ENCODE measurements at places on chromosomes 3 and 15.

- DNase-seq = no peak
Observed at GRCh38 chr3:12299026-12299425, 10.2 kb downstream of the PPARG start.

GRCh38 chr15:70151462-70151861 is 53.7 kb upstream of the TLE3 start:
- DNase-seq = no peak

DNA sequence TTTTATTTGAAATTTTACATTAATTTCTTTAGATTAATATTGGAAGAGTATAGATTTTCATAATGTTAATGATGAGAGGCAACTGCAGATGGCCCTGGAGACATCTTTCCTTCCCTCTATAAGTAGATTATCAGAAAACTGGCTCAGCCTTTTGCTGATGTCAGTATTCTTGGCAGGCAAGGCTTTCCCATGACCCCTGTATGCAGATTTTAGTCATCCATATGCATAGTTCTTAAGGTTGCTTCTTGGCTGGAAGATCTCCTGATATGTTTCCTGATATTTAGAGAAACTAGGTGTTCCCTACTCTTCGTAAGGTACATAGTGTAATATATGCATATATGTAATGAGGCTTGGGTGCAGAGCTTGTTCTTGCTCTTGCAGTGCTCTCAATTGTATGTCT is 911.4 kb downstream of the EPHA3 start:
- DNase-seq = no peak

DNA sequence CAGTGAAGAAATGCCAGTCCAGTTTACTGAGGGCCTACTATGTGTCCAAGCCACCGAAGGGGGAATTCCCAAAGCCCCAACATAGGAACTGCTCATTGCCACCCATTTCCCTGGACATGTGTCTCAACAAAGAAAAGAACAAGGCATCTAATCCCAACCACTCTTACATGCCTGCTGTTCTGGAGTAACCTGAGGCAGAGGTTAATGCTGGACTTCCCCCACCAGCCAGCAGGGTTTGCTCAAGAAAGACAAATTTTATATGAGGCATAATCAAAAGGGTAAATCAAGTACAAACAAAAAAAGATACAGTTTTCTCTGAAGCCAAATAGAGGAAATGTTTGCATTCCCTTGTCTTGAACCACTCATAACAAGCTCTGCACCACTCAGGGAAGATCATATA is 4.1 kb downstream of the ADCY5 start:
- DNase-seq = no peak

- no peak for DNase-seq
Observed at GRCh38 chr3:117144853-117145252, 435.3 kb downstream of the TUSC7 start.

- DNase-seq = no peak
Observed at GRCh38 chr3:188756241-188756640, 415.5 kb upstream of the TPRG1 start.

GRCh38 chr3:177561365-177561764 is 364.1 kb upstream of the TBL1XR1 start:
- DNase-seq = no peak

DNA sequence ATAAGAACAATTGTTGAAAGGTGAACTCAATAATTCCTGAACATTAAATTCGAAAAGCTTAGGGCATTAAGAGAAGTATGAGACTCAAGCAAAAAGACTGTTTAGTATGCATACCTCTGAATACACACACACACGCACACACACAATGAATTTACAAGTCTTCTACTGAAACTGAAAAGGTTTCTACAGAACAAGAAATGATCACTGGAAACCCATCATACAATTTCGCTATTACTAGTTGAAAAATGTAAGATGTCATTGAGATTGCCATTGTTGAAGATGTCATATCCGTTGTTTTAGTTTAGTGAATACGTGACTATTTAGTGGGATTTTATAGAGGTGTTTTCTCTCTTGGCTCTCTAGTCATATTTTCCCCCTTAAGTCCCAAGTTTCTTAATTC is 106.8 kb downstream of the FOXB1 start:
- DNase-seq = no peak

DNA sequence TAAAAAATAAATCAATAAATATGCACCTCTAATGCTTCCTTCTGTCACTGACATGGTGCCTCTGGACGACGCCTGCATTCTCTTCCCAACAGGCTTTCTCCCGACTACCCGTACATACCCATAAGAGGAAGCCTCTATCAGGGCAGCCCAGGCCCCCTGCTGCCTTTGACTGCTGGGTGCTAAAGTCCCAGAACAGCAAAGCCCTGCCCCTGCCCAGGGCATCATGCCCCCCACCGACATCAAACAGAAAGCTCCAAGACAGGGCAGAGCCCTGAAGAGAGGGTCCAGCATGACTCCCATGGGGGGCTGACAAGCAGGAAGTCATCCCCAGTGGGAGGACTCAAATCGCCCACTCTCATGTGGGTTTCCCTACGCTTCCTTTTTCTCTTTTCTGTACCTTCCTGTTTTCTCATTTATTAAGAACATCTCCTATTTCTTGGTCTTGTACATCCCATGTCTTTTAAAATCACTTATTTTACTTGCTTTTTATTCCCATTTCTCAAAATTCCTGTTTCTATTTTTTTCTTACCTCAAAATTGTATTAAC is 23.4 kb downstream of the XPC start:
- no peak for DNase-seq

DNA sequence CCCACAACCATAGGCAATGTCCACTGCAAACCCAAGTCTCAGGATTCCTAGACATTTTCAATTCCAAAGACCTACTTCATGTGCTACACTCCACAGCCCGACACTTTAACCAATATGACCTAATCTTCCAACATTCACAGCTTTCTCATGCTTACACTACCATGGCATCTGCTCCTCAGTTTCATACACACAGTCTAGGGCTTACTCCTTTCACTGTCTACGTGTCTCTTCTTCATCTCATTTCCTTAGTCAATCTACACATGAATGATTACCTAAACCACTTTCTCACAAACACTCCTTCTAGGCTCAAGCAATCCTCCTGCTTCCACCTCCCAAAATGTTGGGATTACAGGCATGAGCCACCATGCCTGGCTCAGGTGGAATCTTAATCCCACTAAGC is 106.3 kb downstream of the STAG1 start:
- no peak for DNase-seq

DNA sequence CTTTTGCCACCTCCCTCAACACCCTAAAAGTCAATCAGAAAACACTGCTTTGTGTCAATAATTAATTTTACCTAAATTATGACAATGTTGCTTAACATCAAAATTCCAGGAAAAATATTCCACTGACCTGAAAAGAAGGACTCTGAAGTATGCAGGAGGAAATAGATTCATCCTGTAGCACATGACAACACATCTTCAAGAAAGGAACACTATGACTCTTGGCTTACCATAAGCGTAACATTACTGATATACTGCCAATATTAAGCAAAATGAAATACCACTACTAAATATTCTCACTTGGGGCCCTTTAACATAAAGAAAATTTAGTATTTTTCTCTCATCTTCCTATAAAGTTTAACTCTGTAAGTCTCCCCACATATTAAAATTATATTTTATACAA is 9.6 kb downstream of the SUCLG2 start:
- no peak for DNase-seq

GRCh38 chr3:64867224-64867623 is 179.4 kb upstream of the ADAMTS9 start:
- no peak for DNase-seq

DNA sequence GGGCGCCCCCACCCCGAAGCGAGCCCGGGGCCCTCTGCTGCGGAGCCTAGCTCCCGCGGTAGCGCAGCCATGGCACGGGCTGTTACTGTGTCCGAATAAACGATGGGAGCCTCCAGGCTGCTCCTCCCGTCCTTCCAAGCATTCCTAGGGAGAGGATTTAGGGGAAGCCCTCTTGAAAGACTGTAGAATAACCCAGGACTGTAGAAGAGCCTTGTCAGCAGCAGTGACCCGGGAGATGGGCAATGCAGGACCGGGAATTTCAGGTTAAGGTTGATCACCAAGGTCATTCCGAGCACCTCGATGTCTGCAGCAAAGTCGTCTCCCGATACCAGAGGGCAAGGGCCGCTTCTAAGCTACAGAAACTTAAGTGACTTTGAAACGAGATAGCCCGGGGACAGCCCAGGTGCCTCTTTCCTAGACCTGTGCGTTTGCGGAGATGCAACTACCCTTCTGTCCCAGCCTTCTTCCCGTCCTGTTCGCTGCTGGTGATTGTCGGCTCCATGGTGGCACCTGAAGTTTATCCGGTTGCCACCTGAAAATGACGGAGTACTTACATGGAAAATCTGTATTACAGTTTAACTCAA is 753 bp upstream of the MYO5A start:
- DNase-seq = peak; percentile 1

DNA sequence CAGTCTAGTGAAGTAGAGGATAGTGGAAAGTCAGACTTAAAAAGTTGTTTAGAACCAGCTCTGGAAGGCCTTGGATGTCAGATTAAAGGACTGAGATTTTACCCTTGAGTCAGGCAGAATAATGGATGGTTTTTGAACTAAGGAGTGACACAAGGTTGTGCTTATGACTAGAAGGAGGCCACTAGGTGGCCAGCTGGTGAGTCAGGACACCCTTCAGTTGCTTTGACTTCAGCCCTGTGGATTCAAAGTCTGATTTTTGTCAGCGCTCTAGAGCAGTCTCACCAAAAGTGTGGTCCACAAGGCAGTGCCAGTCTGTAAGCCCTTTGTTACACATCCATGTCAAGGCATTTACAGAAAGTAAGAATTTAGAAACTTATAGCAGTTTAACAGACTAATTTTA is 3.8 kb upstream of the GABPB1 start:
- no peak for DNase-seq

DNA sequence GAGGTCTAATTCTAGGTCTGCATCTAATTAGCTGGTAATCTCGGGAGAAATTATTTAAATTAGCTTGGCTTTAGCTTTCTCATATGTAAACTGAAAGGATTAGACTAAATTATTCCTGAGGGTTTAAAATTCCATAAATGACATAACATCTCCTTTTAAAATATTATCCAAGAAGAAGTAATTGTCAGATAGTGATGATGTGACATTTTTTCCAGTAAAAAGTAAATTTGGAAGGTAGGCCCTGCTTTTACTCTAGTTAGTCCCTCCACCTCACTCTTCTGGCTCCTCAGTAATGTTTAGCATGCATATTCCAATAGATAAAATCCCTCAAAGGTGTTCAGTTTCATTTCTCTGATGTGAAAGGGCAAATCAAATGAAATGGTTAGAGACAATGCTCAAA is 215.7 kb downstream of the FHIT start:
- no peak for DNase-seq
